ENCODE measurements at places on chromosomes 7 and 10. TPM values are rescaled to one million over a fixed set of nuclear protein-coding genes. Genes with fewer than 3 reads are reported as not detected.

Gene TMEM229A
- 0.13 TPM for polyA plus RNA-seq

- no peak for DNase-seq
These were observed 19.2 kb upstream of the TTYH3 start for GRCh38 chr7:2612445-2613097.

Gene SEC61G
- 179 TPM for polyA plus RNA-seq

DNA sequence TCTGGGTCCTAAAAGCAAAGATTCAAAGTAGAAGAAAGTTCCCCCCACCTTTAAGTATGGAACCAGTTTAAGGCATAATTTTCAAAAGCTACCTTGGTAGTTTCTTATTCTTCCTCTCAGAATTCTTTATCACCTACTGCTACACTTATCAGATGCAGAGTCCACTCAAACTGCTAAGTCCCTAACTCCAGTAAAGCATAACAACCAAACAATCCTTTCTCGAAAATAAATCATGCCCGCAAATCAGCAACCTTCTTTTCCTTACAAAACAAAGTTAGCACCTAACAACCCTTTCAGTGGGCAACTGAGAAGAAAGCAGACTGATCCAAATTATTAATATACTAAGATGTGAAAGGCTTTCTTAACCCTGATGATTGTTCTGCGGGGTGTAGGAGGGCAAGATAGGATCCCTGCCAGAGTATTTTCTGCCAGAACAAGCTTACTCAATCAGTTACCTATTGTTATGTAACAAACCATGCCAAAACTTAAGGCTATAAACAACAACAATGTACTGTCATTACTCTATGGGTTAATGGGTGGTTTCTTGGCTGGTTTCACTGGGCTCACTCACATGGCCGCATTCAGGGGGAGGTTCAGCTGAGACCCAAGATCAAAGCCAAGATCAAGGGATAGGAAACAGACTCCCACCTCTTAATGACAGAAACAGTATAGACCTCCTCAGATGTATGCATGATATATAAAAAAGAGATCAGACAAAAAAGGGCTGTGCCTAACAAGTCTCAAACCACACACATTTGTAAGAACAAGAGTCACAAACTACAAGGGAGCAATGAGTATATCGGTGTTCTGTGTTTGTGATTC, 42.0 kb downstream of the CCDC6 start:
- DNase-seq, result no peak

Gene DNAJB12
- polyA plus RNA-seq, result 34.9 TPM

Gene STEAP1B
- polyA plus RNA-seq, result 1.6 TPM

GRCh38 chr7:104922182-104923009, 91.6 kb upstream of the KMT2E start:
- DNase-seq, result no peak

DNA sequence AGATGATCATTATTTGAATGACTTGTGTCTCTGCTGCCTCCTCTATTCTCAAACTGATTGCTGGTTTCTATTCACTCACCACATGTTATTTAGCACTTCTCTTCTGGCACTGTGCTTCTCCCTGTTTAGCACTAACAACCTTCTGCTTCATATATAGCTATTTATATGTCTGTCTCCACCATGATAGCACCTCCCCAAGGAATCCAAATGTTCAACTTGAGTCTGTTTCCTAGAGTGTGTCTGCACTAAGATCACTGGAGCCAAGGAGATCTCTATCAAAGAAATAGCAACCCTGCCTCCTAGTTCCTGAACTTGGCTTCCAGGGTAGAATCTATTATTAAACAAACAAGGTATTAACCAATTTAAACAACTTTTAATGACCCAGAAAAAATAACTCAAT, 104.5 kb downstream of the CYP26A1 start:
- DNase-seq, result no peak

DNA sequence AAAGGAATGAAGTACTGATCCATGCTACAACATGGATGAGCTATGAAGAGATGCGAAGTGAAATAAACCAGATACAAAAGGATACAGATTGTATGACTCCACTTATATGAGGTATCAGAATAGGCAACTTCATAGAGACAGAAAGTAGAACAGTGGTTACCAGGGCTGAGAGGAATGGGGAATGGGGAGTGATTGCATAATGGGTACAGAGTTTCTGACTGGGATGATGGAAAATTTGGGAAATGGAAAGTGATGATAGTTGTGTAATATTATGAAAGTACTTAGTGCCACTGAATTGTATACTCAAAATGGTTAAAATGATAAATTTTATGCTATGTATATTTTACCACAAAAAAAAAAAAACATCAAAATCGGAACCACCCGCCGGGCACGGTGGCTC, 3.9 kb downstream of the ATXN7L1 start:
- DNase-seq, result no peak

GRCh38 chr7:423312-424260, 96.1 kb downstream of the PDGFA start:
- no peak for DNase-seq

Gene PRLHR
- not detected for polyA plus RNA-seq

GRCh38 chr10:34323192-34323591, 491.9 kb downstream of the PARD3 start:
- DNase-seq, result no peak

Gene CYP3A4
- polyA plus RNA-seq, result 0.42 TPM

Gene NPM3
- polyA plus RNA-seq, result 49.1 TPM

Gene PVRIG
- polyA plus RNA-seq, result 9.7 TPM

Gene EXOSC1
- 41.3 TPM for polyA plus RNA-seq

DNA sequence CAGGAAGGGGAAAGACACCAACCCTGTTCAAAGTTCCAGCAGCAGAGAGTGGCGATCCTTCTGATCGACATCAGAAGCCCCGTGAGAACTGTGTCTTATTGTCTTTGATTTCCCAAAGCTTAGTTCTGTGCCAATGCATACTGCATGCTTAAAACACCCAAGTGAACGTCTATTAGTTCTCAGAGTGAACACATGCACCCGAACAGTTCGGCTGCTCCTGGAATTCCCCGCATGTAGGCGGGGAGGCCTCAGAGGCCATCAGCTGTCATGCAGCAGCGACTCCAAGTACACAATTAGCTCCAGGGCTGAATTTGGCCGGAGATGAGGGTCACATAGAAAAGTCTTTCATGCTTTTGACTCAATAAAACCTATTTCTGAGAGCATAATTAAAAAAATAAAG, 276.9 kb downstream of the ZMYND11 start:
- DNase-seq, result no peak

- no peak for DNase-seq
These were observed 217.3 kb downstream of the GPR158 start for GRCh38 chr10:25392132-25392531.

Gene FXYD4
- polyA plus RNA-seq, result not detected

GRCh38 chr10:27514243-27514642, 10.1 kb downstream of the RAB18 start:
- no peak for DNase-seq

Gene COL17A1
- 0.63 TPM for polyA plus RNA-seq

Gene CALCR
- 1.0 TPM for polyA plus RNA-seq

Gene LRRD1
- polyA plus RNA-seq, result 0.75 TPM

- DNase-seq, result no peak
These were observed 65.5 kb upstream of the CREB5 start for GRCh38 chr7:28346676-28347363.

Gene PNLIP
- polyA plus RNA-seq, result not detected

DNA sequence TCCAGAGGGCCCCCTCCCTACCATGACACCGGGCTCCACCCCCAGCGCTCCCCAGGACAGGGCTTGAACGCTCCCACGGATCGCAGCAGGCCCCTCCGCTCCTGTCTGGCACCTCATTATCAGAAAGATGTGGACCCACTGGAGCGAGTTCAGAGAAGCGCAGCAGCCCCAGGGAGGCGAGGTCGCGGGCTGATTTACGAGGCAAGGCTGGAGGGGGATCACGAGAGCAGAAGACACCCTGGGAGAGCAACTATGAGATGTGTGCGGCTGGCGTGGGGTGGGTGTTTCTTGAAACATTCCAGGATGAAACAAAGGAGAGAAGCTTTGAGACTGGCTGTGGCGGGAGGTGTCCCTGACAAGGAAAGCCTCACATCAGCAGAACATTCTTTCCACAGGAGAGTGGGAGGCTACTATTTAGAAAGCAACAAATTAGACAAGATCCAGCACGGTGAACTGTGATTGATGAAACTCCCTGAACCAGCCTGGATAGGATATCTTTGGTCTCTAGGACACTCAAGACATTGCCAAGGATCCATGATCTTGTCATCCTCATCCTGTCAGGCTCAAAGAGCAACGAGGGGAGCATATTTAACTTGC, 66.0 kb downstream of the JCAD start:
- peak; percentile 62 for DNase-seq

Gene ABCB4
- 4.1 TPM for polyA plus RNA-seq

Gene NUTM2A
- 3.6 TPM for polyA plus RNA-seq

Gene GPR146
- polyA plus RNA-seq, result 2.5 TPM

- no peak for DNase-seq
These were observed 95.4 kb downstream of the FAM53B start for GRCh38 chr10:124648738-124649137.
